ENCODE measurements at places on chromosomes 12 and 14.

GRCh38 chr12:47164116-47164515 lies 84.4 kb upstream of the AMIGO2 start:
- no peak for DNase-seq

DNA sequence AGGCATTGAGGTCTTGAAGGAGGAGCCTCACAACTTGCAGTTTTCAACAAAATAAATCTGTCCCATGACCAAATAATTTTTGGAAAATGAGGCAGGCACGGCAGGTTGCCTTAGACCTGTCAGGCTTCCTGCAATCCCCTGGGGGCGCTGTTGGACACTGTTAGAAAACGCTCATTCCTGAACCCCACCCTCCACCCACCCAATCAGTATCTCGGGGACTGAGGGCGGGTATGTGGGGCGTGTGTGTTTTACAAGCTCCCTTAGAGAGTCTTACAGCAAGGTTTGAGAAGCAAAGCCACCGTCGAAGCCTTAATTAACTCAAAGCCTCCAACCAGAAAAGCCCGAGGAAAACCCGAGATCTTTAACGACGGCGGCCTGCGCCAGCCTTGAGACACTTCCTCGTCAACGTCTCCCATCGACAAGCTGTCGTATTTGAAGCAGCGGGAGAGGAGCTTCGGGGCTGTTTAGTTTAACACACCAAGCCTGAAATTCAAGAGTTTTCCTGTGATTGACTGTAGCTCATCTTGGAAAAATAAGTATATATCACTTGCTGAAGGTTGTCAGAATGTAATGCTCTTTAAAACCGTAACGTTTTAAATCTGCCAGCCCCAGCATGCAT lies 123.0 kb downstream of the GLT1D1 start:
- DNase-seq = no peak

DNA sequence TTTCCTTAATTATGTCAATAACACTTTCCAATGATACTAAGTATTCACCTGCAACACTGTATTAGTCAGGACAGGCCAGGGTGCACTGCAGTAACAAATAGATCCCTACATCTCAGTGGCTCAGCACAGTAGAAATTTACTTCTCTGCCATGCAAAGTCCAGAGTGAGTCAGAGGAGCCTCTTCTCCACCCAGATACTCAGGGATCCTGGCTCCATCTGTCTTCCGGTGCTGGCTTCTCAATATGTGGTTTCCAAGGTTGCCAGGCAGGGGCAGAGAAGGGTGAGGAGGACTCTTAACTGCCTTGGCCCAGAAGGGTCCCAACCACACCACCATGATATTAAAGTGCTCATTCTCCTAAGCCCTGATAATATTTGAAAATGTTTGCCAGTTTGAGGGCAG lies 47.8 kb downstream of the ADGRD1 start:
- DNase-seq = no peak

GRCh38 chr14:87626266-87626665 lies 366.7 kb downstream of the GALC start:
- DNase-seq = no peak

GRCh38 chr12:16349131-16349460 lies 1.7 kb downstream of the MGST1 start:
- peak; percentile 97 for DNase-seq

DNA sequence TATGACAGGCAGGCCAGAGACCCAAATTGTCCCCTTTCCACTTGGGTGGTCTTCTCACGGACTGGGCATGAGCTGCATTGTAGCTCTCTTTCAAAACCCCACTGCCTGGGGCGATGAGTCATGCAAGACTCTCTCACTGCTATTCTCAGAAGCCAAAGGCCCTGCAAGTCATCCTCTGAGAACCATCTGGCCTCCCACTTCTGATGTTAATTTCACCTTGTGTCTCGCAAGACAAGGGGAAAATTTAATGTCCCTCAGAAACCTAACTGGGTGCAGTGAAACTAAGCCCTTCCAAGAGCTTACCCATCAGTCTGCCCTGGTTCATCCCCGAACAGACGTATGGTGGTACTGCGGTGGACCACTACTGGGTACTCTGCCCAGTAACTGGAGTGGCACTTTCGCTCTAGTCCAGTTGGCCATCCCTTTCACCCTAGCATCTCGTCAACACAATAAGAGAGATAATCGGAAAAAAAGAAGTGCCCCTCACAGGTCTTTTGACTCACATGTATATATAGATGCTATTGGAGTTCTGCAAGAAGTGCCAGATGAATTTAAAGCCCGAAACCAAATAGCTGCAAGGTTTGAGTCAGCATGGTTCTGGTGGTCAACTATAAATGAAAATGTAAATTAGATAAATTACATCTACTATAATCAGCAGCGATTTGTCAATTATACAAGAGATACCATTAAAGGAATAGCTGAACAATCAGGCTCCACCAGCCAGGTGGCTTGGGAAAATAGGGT lies 31.3 kb upstream of the LALBA start:
- DNase-seq = peak; percentile 7

- no peak for DNase-seq
Measured at GRCh38 chr14:99707420-99707819, 23.3 kb downstream of the CYP46A1 start.

- DNase-seq = no peak
Measured at GRCh38 chr12:74381958-74382357, 155.7 kb upstream of the ATXN7L3B start.

Data from fibroblast of pulmonary artery (primary cell).